Heart right ventricle (tissue), 16 donors: ENCODE measurements at places on chromosomes 16 and 17. TPM values are rescaled to one million over a fixed set of nuclear protein-coding genes. Genes with fewer than 3 reads are reported as not detected.
A peak's percentile ranks its signal among the peaks of the same experiment; 100 is the strongest.

DNA sequence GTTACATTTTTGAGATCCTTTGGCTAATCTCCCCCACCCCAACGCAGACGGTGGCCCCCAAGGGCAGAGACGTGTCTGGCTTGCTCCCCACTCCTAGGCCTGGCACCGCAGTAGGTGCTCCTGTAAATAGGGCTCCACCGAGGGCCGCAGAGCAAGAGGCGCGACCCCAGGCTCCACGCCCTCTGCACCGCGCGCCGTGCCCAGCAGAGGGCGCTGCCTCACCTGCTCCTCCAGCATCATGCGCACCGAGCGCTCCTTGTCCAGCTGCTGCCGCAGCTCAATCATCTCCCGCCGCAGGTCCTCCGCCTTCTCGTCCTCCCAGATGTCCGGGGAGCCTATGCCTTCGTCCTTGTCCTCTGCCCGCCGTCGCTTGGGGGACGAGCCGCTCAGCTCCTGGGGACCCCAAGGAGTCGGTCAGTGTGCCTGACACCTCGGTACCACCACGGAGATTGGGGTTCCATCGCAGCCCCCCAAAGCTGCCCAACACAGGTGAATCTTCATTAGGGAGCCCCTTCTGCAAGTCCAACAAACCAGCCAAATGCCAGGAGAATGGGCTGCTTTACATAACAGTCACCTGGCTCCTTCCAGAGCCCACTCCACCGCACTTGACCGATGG, 11.2 kb downstream of the TFAP4 start:
- H3K4me1 ChIP-seq, result peaks cover 3% of the 10 kb centered on the region
- no peaks in the 10 kb centered on the region for H3K36me3 ChIP-seq
- H3K27me3 ChIP-seq, result no peaks in the 10 kb centered on the region
- no peak overlapping the region for H3K4me3 ChIP-seq
- peak; percentile 45 for DNase-seq

GRCh38 chr16:24540602-24541210, 1.3 kb downstream of the RBBP6 start:
- no peaks in the 10 kb centered on the region for H3K36me3 ChIP-seq
- peak overlapping the region; percentile 92 for H3K4me3 ChIP-seq
- DNase-seq, result no peak
- peak overlapping the region; percentile 100 for H3K27ac ChIP-seq
- no peaks in the 10 kb centered on the region for H3K27me3 ChIP-seq

DNA sequence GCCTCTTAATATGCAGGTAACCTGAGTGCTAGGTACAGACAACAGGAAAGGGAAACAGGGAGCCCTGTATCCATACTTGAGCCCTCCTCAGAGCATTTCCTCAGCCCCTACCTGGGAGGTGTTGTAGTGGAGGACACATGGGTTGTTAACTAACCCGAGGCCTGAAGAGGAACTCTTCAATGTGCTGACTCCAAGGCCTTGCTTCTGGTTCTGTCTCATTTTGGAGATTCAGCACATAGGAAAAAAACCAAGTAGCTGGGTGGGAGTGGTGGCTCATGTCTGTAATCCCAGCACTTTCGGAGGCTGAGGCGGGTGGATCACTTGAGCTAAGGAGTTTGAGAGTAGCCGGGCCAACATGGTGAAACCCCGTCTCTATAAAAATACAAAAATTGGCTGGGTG, 24.8 kb downstream of the SNX11 start:
- DNase-seq, result no peak
- no peaks in the 10 kb centered on the region for H3K27me3 ChIP-seq
- H3K4me3 ChIP-seq, result no peak overlapping the region
- H3K27ac ChIP-seq, result no peak overlapping the region

- no peak for DNase-seq
- peak overlapping the region; percentile 55 for H3K27ac ChIP-seq
- no peaks in the 10 kb centered on the region for H3K36me3 ChIP-seq
- H3K27me3 ChIP-seq, result no peaks in the 10 kb centered on the region
Measured at GRCh38 chr16:28140788-28141618, 70.8 kb downstream of the XPO6 start.

GRCh38 chr17:56910509-56911235, 3.2 kb downstream of the TRIM25 start:
- H3K27me3 ChIP-seq, result no peaks in the 10 kb centered on the region
- H3K36me3 ChIP-seq, result no peaks in the 10 kb centered on the region
- peak overlapping the region; percentile 90 for H3K4me3 ChIP-seq
- no peak for DNase-seq

DNA sequence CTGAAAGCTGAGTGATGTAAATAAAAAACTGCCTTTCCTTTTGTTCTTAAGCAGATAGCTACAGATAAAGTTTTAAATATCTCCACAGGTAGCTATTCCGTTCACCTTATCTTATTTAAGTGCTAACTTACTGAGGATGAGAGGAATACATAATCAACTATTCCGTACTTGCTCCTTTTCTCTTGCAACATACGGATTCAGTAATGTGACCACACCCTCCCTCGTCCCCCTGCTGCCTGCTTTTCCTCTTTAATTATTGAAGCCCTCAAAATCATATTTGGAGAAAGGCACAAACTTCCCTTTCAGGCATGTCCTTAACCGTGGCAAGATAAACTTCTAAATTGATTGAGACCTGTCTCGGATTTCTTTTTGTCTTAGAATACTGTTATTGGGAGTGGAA, 101.4 kb downstream of the MAP2K4 start:
- peaks cover 11% of the 10 kb centered on the region for H3K4me1 ChIP-seq
- H3K36me3 ChIP-seq, result peaks cover 60% of the 10 kb centered on the region
- H3K4me3 ChIP-seq, result no peak overlapping the region
- no peaks in the 10 kb centered on the region for H3K27me3 ChIP-seq

- no peaks in the 10 kb centered on the region for H3K27me3 ChIP-seq
- H3K36me3 ChIP-seq, result peaks cover 8% of the 10 kb centered on the region
- H3K4me3 ChIP-seq, result no peak overlapping the region
- DNase-seq, result no peak
Measured at GRCh38 chr17:80937462-80938381, 53.9 kb upstream of the CHMP6 start.

- no peak for DNase-seq
- no peak overlapping the region for H3K27ac ChIP-seq
- H3K4me1 ChIP-seq, result no peaks in the 10 kb centered on the region
- H3K36me3 ChIP-seq, result no peaks in the 10 kb centered on the region
- no peak overlapping the region for H3K4me3 ChIP-seq
Measured at GRCh38 chr17:70901870-70902269, 732.5 kb downstream of the KCNJ2 start.

- H3K27me3 ChIP-seq, result no peaks in the 10 kb centered on the region
- peaks cover 12% of the 10 kb centered on the region for H3K36me3 ChIP-seq
- no peak overlapping the region for H3K27ac ChIP-seq
- no peak overlapping the region for H3K4me3 ChIP-seq
Measured at GRCh38 chr16:72963533-72964315, 84.2 kb downstream of the ZFHX3 start.

- H3K36me3 ChIP-seq, result no peaks in the 10 kb centered on the region
- no peak overlapping the region for H3K27ac ChIP-seq
- no peak for DNase-seq
- no peak overlapping the region for H3K4me3 ChIP-seq
- H3K4me1 ChIP-seq, result peaks cover 5% of the 10 kb centered on the region
Measured at GRCh38 chr16:49464093-49464492, 90.5 kb downstream of the C16orf78 start.

DNA sequence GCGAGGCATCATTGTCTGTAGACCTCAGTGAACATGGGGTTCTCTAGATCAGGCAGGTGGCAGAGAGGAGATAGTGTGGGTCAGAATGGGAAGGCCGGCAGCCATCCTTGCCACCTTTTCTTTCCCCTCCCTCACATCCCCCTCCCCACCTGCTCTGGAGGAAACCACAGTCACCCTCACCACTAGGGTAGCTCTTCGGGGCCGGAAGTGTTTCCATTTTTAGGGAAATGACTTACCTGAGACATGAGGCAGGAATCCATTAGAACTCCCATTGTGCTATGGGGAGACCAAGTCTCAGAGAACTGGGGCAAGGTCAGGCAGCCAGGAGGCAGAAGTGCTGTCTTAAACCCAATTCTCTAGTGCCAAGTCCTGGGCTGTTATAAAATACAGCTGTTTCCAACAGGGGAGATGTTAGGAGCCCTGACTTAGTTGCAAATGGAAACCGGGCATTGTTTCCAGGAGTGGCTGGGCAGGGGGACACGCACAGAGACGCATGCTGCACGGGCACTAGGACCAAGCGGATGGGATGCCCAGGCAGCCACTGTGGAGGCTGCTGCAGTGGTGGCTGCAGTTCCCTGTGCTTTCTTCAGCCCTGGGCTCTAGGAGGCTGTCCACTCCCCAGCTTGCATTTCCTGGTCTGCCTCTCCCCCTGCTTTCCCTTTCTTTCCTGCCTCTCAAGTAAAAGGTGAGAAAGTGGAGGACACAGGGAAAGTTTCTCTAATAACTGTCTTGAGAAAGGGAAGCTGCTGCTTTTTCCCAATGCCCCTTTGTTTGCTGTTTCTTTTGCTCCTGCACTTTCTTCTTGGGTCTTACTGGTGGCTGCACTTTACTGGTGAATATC, 2.8 kb downstream of the HAS3 start:
- H3K27me3 ChIP-seq, result peaks cover 47% of the 10 kb centered on the region
- H3K4me1 ChIP-seq, result peaks cover 7% of the 10 kb centered on the region
- no peak overlapping the region for H3K4me3 ChIP-seq
- DNase-seq, result no peak

DNA sequence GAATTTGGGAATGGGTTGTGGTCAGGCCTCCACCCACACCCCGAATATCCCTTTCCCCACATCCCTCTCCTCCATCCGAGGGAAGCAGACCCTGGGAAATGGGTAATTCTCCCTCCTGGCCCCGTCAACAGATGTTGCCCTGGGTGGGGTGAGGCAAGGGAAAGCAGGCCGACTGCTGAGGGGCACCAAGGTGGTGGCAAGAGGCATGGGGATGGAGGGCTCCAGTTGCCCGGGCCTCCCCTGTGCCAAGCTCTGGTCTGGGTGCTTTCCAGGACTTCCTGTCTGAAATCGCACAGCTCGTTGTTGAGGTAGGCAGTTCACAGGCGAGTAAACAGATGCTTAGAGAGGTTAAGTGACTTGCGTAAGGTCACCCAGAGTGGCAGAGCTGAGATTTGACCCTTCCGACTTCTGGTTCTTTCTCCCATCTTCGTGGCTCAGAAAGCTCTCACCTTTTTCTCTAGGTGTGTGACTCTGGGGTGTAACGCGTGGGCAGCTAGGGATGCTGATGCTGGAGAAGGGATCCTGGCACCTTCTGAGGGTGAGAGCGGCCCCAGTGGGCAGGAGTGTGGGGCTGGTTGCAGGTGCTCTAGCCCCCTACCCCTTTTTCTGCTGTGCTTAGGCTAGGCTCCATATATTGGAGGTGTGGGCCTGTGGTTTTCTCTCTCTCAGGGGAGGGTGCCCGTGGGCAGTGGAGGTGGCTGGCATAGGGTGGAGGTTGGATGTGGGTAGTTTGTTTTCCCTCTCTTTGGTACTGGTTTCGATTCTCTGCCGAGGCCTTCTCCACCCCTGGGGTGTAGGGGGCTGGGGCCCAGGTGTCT, 17.2 kb downstream of the RARA start:
- H3K4me3 ChIP-seq, result peak overlapping the region; percentile 34
- H3K27me3 ChIP-seq, result no peaks in the 10 kb centered on the region
- peaks cover 100% of the 10 kb centered on the region for H3K4me1 ChIP-seq
- peak overlapping the region; percentile 96 for H3K27ac ChIP-seq

DNA sequence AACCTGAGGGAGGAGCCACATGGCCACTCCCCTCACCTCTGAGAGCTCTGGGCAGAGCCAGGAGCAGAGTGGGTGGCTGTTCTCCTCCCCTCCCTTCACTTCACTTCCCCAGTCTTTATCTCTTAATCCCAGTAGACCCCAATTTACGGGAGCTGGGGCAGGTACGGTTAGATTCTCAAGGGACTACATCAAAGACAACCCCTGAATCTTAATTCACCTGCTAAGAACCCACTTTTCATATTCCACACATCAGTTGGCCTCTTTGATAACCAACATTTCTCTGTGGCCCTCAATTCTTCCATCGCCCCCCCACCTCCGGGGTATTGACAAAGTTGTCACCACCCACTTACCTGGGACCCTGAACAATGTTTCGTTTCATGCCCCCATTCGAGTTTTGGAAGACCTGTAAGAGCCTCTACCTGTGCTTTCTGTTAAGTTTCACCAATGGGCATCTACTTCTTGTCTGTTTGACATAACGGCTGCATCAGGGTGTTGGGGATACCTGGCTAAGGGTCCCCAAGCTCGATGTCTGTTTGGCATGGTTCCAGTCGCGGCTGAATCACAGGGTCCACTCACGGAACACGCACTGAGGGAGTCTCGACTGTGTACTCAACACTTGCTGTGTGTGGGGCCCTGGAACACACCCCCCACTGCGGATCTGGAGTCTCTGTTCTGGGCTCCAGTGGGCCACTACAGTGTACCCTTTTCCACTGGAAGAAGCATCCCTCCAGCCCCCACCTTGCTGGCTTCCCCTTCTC, 27.8 kb downstream of the SLC38A8 start:
- H3K36me3 ChIP-seq, result no peaks in the 10 kb centered on the region
- no peak for DNase-seq
- H3K27ac ChIP-seq, result no peak overlapping the region

- DNase-seq, result no peak
- no peak overlapping the region for H3K4me3 ChIP-seq
- H3K27me3 ChIP-seq, result peaks cover 27% of the 10 kb centered on the region
- H3K4me1 ChIP-seq, result no peaks in the 10 kb centered on the region
Measured at GRCh38 chr17:6061290-6061689, 8.9 kb upstream of the WSCD1 start.

DNA sequence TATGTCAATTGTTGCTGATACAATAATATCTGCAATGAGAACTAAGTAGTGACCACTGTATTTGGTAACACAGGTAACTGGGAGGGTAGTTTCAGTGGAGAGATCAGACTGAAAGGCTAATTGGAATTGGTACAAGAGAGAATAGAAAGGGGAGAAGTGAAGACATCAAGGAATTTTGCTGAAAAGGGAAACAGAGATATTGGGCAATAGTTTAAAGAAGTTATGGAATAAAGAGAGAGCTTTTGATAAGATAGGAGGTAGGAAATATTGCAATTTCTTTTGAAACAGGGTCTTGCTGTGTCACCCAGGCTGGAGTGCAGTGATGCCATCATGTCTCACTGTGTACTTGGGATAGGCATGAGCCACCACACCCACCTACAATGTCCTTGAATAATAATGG, 26.9 kb upstream of the CDH11 start:
- H3K4me3 ChIP-seq, result no peak overlapping the region
- H3K27ac ChIP-seq, result no peak overlapping the region
- no peaks in the 10 kb centered on the region for H3K4me1 ChIP-seq
- H3K36me3 ChIP-seq, result no peaks in the 10 kb centered on the region

Gene MGAT5B
- total RNA-seq, result not detected

Gene TBC1D3G
- total RNA-seq, result not detected

Gene CRYM
- 51.1 TPM for total RNA-seq

Gene ENPP7
- total RNA-seq, result not detected

Gene DYNLRB2
- total RNA-seq, result not detected

Gene MMP28
- 1.9 TPM for total RNA-seq

Gene TLCD1
- 0.79 TPM for total RNA-seq

Gene PRSS33
- not detected for total RNA-seq

Gene PRSS22
- not detected for total RNA-seq

Gene ATP1B2
- 4.4 TPM for total RNA-seq

Gene FOXJ1
- total RNA-seq, result not detected
